Stimulated activated CD4-positive, alpha-beta T cell treated with anti-CD3 and anti-CD28 coated beads, TNF-alpha, amount 100 ng/mL, for 4 hours (primary cell): ENCODE measurements at places on chromosomes 2 and 18.

- DNase-seq, result no peak
These were observed 44.4 kb downstream of the CCDC195 start for GRCh38 chr2:224671731-224672130.

GRCh38 chr2:227443889-227444568 lies 27.9 kb upstream of the AGFG1 start:
- no peak for DNase-seq

DNA sequence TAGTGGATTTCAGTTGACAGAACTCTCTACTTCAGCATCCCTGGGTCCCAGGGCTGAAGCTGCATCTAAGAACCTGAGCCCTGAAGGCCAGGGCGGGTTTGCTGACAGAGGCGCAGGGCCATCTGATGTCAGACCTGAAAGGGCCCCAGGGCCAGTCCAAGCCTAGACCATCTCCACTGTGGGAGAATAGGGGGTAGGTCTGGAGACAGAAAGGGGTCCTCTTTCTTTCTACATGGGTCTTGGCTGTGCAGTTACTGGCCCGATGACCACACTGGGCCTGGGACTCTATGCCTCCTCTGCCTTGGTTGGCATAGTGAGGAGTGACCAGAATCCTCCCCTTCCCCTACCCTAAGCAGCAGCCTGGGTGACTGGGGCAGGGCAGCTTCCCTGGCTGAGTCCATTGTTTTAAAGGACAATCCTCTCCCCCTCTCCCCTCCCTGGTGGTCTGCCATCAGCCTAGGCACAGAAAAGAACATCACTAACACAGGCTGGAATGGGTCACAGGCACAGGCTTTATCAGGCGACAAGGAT lies 34.5 kb downstream of the HS1BP3 start:
- DNase-seq, result no peak

- DNase-seq, result no peak
These were observed 69.6 kb downstream of the KLHL29 start for GRCh38 chr2:23454501-23455120.

GRCh38 chr18:52190631-52191030 lies 149.4 kb upstream of the DCC start:
- no peak for DNase-seq

- DNase-seq, result no peak
These were observed 90.3 kb upstream of the RTN4 start for GRCh38 chr2:55140316-55141219.

GRCh38 chr18:79519751-79520477 lies 124.2 kb downstream of the NFATC1 start:
- no peak for DNase-seq

DNA sequence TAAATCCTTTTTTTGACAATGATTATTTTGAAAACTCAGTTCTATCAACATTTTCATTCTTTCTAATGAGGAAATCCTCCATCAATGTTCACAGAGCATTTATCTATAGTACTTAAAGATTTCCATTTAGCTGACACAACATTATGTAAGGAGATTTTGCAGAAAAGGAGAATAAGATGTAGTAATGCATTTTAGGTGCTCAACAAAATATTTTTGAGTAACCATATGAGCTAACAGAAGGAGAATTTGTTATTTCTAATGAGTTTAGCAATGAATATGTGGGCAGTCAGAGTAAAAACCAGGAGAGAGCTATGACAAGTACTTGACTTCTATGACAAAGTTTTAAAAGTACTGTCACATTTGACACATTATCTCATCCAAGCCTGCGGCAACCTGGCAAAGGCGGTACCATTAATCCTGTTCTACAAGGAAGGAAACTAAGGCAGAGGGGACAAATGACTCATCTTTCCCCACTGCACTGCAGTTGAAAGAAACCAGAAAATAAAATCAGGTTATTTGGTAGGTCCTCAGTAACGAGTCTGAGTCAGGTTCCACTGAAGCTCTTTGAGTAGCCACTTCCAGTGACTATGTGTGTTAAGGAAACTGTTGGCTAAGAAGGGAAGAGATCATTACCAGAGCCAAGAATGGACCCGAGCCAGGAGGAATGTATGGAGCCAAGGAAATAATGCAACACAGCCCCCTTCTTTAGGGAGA lies 134.1 kb upstream of the ITGB6 start:
- DNase-seq, result no peak

GRCh38 chr2:227826563-227826962 lies 12.9 kb downstream of the CCL20 start:
- no peak for DNase-seq

DNA sequence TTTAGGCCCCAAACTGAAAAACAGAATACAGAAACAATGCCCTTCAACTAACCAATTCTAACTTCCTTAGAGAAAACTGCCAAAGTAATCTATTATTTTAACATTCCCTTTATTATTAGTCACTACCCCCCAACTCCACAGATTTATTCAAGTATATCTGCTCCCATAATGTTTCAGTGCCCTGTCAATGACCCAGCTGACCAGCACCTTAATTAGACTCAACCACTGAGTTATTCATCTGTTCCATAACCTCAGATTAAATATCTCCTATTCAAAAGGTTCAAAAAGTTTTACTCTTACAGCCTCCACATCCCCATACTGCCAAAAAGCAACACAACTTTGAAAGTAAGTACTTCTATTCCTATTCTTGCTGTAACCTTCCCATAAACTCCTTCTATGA lies 202.4 kb downstream of the EXOC6B start:
- DNase-seq, result no peak

DNA sequence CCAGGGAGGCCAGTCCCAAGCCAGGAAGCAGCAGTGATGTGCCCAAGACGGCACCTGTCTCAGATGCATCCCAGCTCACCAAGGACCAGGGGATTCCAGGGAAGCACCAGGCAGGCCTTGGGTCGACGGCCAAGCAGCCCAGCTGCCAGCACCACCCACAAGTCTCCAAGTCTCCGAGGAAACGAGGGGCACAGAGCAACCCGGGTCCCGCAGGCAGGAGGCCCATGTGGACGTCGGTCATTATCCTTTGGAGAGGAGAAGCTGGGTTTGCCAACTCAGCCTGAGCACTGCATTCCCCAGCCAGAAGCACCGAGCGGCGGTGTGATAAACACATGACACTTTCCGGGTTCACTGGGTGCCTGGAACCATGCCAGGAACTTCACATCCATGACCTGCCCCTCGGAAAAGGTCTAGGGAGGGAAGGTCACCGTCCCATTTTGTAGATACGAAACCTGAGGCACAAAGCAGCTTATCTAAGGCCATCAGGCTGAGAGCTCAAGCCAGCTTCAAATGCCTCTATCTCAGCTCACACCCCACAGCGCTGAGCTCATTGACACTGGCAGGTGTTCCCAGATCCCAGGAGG lies 104.5 kb downstream of the ZNF516 start:
- DNase-seq, result no peak

- DNase-seq, result no peak
These were observed 110.2 kb upstream of the UNC80 start for GRCh38 chr2:209661286-209661894.

GRCh38 chr2:226578879-226579278 lies 220.7 kb downstream of the IRS1 start:
- no peak for DNase-seq

- DNase-seq, result no peak
These were observed 11.6 kb upstream of the RPRD1A start for GRCh38 chr18:36078751-36079529.

- no peak for DNase-seq
These were observed 1218.5 kb downstream of the SUCLG1 start for GRCh38 chr2:83240611-83241010.

- DNase-seq, result no peak
These were observed 464.9 kb downstream of the CDH2 start for GRCh38 chr18:27712066-27712465.

- no peak for DNase-seq
These were observed 29.0 kb downstream of the LGALSL start for GRCh38 chr2:64482765-64483504.

DNA sequence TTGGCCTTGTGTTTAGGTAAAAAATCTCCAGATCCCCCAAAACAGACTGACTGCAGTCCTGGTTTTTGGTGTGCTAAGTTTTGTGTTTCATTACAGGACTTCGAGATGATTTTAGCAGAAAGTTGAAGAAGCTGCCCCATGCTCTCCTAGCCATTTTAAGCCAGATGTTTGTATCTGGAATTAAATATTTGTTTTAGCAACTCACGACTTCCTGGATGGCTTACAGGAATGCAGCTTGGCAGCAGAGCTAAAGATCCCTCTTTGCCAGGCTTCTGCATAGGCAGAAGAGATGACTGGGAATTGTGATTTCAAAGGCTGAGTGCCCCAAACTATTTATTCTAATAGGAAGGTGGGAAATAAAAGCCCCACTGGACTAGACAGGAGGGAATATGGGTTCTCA lies 31.1 kb downstream of the ONECUT2 start:
- DNase-seq, result no peak

- no peak for DNase-seq
These were observed 18.4 kb upstream of the CPO start for GRCh38 chr2:206920951-206921350.

DNA sequence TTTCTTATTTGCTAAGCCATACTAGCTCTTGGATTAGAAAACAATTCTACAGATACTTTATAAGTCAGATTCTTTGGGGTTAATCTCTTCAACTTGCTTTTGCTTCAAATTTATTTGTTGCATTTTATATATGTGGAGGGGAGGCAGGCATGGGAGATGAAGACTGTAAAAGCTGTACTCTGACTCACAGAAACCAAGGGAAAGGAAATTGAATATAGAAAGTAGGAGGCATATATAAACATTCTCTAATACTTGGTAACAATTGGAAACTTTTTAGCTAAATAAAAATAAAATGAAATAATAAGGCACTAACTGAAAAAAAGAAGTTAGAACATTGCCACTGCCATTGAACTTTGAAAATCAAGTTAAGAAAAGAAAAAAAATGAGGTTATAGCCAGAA lies 21.3 kb downstream of the PLA2R1 start:
- DNase-seq, result no peak

DNA sequence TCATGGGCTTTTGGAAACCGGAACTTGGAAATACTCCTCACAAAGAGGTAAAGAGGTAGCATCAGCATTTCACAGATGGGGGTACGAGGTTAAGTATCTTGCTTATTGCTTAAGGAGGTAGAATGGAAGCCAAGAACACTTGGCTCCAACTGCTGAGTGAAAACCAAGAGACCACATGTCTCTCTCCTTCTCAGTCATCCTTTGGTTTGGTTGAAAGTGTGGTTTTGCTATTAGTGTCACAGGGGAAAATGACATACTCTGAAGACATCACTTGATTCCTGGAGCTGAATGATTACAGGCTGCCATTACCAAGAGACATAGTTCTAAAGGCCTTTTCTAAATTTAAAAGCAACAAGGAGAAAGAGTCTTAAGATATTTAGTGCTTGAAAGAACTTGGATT lies 41.5 kb downstream of the ANTXR1 start:
- no peak for DNase-seq

GRCh38 chr2:156099382-156099781 lies 233.1 kb downstream of the NR4A2 start:
- DNase-seq, result no peak

- DNase-seq, result no peak
These were observed 121.8 kb upstream of the ZBTB14 start for GRCh38 chr18:5417342-5417741.

DNA sequence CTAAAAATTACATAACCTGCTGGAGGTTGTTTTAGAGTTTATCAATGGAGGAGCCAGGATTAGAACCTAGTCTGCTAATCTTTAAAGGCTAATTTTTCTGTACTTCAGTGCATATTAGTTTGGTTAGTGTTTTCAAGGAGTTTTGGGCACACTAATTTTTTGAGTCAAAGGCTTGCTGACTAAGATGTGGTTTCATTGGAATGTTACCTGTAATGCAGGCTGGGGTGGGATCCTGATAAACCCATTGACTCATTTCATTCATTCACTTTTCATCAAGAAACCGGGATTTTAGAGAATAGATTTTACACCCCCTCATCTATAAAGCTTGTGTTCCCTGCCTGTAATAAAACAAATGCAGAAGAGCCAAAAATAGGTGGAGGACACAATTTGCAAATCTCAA lies 91.9 kb upstream of the IL1R2 start:
- no peak for DNase-seq

DNA sequence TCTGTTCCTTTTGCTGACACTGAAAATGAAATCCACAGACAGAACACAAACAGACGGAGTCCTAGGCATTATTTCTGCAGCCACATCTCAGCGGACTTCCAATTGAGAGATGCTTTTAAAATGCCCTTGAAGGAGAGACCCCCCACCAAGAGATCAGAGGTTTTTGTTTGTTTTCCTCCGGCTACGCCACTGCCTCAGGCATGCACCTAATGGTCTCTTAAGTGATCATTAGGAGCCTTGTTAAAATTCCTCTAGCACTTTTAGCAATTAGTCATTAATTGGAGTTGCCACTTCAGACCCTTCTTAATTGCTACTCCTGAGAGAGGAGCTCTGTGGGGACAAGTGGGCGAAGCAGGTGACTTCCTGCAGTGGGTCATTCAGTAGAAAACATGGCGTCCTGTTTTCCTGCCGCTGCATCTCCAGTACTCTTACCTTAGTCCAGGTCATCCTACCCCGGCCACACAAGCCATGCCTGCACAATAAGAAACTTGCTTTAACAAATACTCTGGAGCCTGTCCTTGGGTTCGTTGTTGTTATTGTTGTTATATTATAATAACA lies 257.7 kb upstream of the CHAC2 start:
- no peak for DNase-seq

DNA sequence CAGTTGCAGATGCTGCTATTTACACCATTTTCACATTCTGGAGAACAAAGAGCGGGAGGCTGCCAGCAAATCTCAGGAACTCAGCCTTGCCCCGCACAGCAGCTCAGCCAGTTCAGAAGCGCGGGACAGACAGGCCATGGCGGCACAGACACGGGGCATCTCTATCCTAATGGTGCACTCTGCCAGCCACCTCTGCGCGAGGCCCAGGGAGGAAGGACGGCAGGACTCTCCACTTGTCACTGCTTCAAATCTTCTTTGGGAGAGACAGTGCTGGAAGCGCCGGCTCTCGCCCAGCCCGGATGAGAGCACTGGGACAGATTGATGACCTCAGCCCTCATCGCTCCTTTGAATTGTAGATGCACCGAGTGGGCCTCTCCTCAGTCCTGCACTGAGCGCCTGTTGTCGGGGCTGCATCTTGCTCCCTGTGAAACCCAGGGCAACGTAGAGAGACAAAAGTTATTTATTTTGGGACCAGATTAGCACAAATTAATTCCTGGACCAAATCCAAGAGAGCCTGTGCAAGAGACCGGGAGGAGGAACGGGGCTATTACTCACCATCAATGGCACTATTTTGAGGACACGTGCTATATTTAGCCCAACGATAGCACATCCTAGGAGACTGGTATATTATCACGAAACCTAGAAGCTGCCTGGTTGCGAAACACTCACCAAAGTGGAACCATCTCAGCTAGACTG lies 211.4 kb upstream of the SMIM21 start:
- DNase-seq, result no peak

- no peak for DNase-seq
These were observed 15.8 kb upstream of the BOD1L2 start for GRCh38 chr18:57131101-57131500.

- no peak for DNase-seq
These were observed 23.7 kb upstream of the SMAD7 start for GRCh38 chr18:48974304-48975119.

- DNase-seq, result no peak
These were observed 4.7 kb upstream of the ESCO1 start for GRCh38 chr18:21605213-21605612.

- DNase-seq, result no peak
These were observed 1.9 kb downstream of the USP37 start for GRCh38 chr2:218566296-218566695.
